CD4-positive, CD25-positive, alpha-beta regulatory T cell (primary cell): ENCODE measurements at places on chromosomes 1 and 21. TPM values are rescaled to one million over a fixed set of nuclear protein-coding genes. Genes with fewer than 3 reads are reported as not detected.

Gene CD34
- total RNA-seq: 1.9 TPM

DNA sequence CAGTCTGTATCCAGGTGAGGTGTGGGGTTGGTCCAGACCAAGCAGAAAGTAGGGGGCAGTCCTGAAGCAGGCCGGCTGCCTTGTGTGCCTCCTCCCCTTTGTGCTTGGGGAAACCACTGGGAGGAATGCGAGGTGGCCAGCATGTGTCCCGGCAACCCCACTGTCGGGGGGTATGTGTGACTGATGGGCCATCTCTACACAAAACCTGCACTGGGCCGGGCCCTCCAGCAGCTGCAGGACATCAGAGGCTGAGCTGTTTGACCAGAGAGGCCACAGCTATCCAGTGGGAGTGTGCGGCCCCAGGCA lies 33.3 kb downstream of the TMEM51 start:
- H3K27ac ChIP-seq: no peak overlapping the region
- DNase-seq: no peak

Gene CLDN8
- total RNA-seq: not detected

- H3K4me3 ChIP-seq: no peak overlapping the region
- no peaks in the 10 kb centered on the region for H3K27me3 ChIP-seq
- no peak for DNase-seq
- H3K4me1 ChIP-seq: peaks cover 19% of the 10 kb centered on the region
- peaks cover 51% of the 10 kb centered on the region for H3K36me3 ChIP-seq
These were observed 6.4 kb upstream of the PIGV start for GRCh38 chr1:26781206-26781825.

DNA sequence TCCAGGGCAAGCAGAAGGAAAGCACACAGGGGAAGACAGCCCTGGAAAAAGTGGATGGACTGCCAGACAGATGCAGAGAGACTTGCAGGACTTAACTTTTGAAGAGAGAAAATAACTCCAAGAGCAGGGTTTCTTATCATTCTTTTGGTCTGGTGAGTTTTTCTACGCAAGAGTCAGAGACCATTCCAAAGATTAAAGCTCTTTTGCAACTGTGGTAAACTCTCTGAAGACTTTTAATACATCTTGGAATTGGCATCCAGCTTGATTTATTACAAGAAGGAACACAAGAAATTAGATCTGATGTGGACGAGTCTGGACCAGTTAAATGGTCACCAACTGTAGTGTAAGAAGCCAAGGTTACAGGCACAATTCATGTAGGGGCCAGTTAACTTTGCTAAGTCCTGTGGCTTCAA lies 153.4 kb downstream of the SIPA1L2 start:
- no peak overlapping the region for H3K4me3 ChIP-seq
- no peaks in the 10 kb centered on the region for H3K36me3 ChIP-seq
- DNase-seq: no peak
- no peaks in the 10 kb centered on the region for H3K27me3 ChIP-seq
- no peak overlapping the region for H3K27ac ChIP-seq

DNA sequence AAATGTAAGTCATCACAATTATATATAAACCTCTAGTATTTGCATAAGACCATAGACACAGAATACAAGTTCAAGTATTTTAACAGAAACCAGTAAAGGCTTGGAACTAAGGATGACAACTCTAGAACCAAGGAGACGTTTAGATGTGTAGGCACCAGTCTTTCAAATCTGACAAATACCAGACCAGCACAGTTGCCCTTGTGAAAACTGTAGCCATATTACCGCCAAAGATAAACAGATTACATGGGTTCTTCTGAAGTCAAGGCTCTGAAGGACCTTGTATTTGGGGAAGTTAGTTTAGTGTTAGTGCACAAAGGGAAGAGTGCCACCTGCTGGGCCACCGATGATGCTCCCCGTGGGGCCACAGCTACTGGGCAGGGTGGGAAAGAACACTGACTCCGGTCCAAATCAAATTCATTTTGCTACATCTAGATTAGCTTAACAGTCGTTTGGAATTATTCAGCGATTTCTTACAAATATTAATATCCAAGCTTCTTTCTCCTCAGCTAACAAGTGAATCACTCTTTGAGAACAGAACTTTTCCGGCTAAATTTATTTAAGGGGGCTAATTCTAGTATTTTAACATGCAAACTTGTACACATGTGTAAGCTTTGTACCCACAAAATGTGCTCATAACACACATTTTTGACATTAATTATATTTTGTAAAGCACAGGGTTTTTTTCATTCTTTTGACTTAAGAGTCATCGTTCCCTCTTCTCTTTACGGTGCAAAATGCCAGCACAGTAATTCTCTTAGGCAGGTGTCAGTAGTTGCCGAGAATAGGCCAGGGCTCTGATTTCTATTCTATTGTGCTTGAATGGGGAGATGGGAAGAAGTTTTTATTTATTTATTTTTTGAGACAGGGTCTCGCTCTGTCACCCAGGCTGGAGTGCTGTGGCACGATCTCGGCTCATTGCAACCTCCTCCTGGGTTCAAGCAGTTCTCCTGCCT lies 8.0 kb upstream of the NIBAN1 start:
- H3K4me3 ChIP-seq: peak overlapping the region; percentile 26
- peak; percentile 85 for DNase-seq
- H3K27ac ChIP-seq: no peak overlapping the region
- peaks cover 6% of the 10 kb centered on the region for H3K4me1 ChIP-seq
- H3K27me3 ChIP-seq: peaks cover 3% of the 10 kb centered on the region

DNA sequence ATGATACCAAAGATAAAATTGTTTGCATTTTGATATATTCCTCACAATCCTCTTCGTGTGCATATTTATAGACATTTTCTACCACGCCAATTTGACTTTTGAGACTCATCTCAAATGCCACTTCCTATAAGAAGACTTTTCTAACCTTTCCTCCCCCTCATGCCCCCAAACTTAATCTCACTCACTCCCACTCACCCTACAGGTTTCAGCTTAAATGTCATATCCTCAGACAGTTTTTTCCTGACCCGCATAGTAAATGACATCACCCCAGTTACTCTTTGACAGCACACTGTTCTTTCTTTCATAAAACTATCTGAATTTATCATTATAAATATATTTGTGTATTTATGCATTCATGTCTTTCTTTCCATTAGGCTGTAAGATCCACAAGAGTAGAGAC lies 29.6 kb upstream of the RGS8 start:
- H3K27ac ChIP-seq: no peak overlapping the region
- DNase-seq: no peak
- H3K4me1 ChIP-seq: peaks cover 6% of the 10 kb centered on the region
- H3K36me3 ChIP-seq: no peaks in the 10 kb centered on the region
- H3K27me3 ChIP-seq: no peaks in the 10 kb centered on the region

Gene SPRR2E
- not detected for total RNA-seq

DNA sequence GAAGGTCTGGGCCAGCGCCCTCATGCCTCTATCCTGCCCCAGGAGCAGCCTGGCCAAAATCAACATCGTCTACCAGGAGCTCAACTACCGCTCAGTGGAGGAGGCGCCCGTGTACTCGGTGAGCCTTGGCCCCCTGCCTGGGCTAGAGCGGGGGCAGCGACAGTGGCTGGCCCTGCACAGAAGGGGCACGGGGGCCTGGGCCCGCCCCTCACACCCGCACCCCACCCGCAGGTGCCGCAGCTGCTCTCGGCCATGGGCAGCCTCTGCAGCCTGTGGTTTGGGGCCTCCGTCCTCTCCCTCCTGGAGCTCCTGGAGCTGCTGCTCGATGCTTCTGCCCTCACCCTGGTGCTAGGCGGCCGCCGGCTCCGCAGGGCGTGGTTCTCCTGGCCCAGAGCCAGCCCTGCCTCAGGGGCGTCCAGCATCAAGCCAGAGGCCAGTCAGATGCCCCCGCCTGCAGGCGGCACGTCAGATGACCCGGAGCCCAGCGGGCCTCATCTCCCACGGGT lies 10.8 kb downstream of the SCNN1D start:
- H3K4me3 ChIP-seq: no peak overlapping the region
- H3K36me3 ChIP-seq: no peaks in the 10 kb centered on the region
- H3K27ac ChIP-seq: no peak overlapping the region
- DNase-seq: no peak

DNA sequence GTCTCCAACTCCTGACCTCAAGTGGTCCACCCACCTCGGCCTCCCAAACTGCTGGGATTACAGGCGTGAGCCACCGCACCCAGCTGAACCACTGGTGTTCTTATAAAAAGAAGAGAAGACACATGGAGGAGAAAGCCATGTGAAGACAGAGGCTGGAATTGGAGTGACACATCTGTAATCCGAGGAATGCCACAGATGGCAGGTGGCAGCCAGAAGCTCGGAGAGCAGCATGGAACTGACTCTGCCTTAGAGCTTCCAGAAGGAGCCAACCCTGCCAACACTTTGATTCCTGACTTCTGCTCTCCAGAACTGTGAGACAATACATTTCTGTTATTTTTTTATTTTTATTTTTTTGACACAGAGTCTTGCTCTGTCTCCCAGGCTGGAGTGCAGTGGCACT lies 59.0 kb upstream of the ATP2B4 start:
- H3K4me1 ChIP-seq: no peaks in the 10 kb centered on the region
- no peak for DNase-seq
- no peaks in the 10 kb centered on the region for H3K27me3 ChIP-seq
- no peaks in the 10 kb centered on the region for H3K36me3 ChIP-seq

Gene BNIPL
- total RNA-seq: 0.94 TPM

DNA sequence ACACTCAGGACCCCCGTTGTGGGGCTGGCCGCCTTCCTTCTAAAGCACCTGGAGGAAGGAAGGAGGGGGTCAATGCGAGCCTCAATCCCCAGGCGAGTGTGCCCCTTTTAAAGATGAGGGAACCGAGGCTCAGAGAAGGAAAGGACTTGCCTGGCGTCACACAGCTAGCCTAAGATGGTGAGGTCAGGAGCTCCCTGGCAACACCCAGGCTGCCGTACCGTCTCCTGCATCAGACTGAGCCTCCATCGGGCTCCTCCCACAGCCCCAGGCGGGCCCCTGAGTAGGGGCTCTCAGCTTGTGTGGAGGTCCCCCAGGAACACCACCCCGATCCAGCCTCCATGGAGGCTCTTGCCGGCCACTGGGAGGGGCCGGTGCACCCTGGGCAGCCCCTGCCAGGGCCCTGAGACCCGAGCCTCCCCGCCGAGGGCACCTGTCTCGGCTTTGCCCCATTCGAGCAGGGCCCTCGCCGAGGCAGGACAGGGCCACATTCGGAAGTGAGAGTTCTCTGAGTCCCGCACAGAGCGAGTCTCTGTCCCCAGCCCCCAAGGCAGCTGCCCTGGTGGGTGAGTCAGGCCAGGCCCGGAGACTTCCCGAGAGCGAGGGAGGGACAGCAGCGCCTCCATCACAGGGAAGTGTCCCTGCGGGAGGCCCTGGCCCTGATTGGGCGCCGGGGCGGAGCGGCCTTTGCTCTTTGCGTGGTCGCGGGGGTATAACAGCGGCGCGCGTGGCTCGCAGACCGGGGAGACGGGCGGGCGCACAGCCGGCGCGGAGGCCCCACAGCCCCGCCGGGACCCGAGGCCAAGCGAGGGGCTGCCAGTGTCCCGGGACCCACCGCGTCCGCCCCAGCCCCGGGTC lies at the start of gene AIRE:
Gene AIRE (plus strand): TSS at position 739 of the 855 bp plus-strand sequence. CDS start 131 bp downstream, outside the sequence.
- no peaks in the 10 kb centered on the region for H3K36me3 ChIP-seq
- no peaks in the 10 kb centered on the region for H3K27me3 ChIP-seq
- H3K4me1 ChIP-seq: no peaks in the 10 kb centered on the region
- no peak within 1 kb of the TSS for H3K4me3 ChIP-seq
- no peak within 1 kb of the TSS for H3K27ac ChIP-seq

DNA sequence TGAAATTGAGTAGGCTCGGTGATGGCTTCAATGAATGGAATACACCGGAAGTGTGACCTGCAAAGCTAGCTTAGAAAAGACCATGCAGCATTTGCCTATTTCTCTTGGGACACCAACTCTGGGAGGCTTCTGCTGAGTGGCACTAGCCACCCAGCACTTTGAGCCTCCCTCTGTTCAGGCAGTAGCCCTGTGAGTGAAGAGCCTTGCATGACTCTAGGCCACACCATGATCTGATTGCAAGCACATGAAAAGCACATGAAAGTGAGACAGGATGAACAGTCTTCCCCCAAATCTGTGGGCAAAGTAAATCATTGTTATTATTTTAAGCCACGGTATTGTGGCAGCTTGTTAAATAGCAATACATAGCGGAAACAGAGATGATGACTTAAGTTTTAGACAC lies 2.8 kb downstream of the CD48 start:
- no peaks in the 10 kb centered on the region for H3K27me3 ChIP-seq
- H3K4me3 ChIP-seq: peak overlapping the region; percentile 99
- peak overlapping the region; percentile 96 for H3K27ac ChIP-seq
- peaks cover 83% of the 10 kb centered on the region for H3K4me1 ChIP-seq
- peaks cover 12% of the 10 kb centered on the region for H3K36me3 ChIP-seq

GRCh38 chr1:161193561-161194235 lies 5.2 kb downstream of the ADAMTS4 start:
- no peaks in the 10 kb centered on the region for H3K36me3 ChIP-seq
- H3K27ac ChIP-seq: no peak overlapping the region
- H3K4me1 ChIP-seq: peaks cover 30% of the 10 kb centered on the region
- no peak overlapping the region for H3K4me3 ChIP-seq
- DNase-seq: no peak

Gene RASSF5
- total RNA-seq: 158 TPM

Gene THAP3
- total RNA-seq: 14.3 TPM

DNA sequence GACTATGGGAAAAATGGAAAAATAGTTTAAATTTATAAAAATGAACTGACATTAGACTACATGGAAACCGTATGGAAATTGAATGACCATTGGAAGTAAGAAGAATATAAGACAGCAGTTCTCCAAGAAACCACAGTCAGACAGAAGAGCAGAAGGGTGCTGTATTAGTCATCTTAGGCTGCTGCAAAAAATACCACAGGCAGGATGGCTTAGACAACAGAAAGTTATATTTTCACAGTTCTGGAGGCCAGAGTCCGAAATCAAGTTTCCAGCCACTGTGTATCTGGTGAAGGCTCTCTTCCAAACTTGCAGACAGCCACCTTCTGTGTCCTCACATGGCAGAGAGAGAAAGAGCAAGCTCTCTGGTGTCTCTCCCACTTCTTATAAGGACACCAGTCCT lies 175.2 kb downstream of the DSCAM start:
- H3K27me3 ChIP-seq: no peaks in the 10 kb centered on the region
- DNase-seq: no peak
- no peaks in the 10 kb centered on the region for H3K36me3 ChIP-seq
- H3K4me1 ChIP-seq: no peaks in the 10 kb centered on the region
- H3K27ac ChIP-seq: no peak overlapping the region

GRCh38 chr1:209707308-209707707 lies 2.7 kb downstream of the HSD11B1 start:
- H3K4me3 ChIP-seq: no peak overlapping the region
- no peak overlapping the region for H3K27ac ChIP-seq
- H3K4me1 ChIP-seq: no peaks in the 10 kb centered on the region
- DNase-seq: no peak
- H3K36me3 ChIP-seq: no peaks in the 10 kb centered on the region

DNA sequence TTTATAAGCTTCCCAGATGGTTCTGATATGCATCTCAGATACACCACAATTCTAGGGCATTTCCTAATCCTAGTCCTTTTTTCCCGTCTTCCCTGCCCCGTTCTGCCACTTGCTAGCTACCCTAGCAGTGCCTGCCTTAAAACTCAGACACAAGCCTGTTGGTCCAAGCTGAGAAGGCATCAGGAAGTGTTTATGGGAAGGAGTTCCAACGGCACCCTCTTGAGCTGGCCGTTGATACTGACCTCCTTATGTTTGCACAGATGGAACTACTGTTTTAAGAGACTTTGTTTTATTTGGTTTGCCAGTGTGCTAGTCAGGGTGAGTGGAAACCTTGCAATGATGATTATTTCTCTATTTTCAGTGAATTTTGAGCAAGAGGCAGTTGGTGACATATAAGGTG lies 67.2 kb downstream of the UCK2 start:
- no peak overlapping the region for H3K27ac ChIP-seq
- H3K36me3 ChIP-seq: peaks cover 13% of the 10 kb centered on the region
- no peak for DNase-seq
- H3K4me1 ChIP-seq: no peaks in the 10 kb centered on the region
- H3K4me3 ChIP-seq: no peak overlapping the region
- H3K27me3 ChIP-seq: no peaks in the 10 kb centered on the region
